Thoracic aorta endothelial cell (primary cell): ENCODE measurements at places on chromosomes 13 and 19. TPM values are rescaled to one million over a fixed set of nuclear protein-coding genes. Genes with fewer than 3 reads are reported as not detected.

The SRRM5 gene
- total RNA-seq = 0.07 and 0.27 TPM in 2 replicates

The MIR17HG gene
- total RNA-seq = 21.8 and 27.1 TPM in 2 replicates

The RFXANK gene
- 51.3 and 57.7 TPM in 2 replicates for total RNA-seq

The NCR1 gene
- total RNA-seq = not detected in 2 replicates

The LHFPL6 gene
- total RNA-seq = 16.7 and 20.6 TPM in 2 replicates

The OR10H4 gene
- total RNA-seq = not detected in 2 replicates

The PTGIR gene
- 0.86 and 3.7 TPM in 2 replicates for total RNA-seq

The TGFB1 gene
- 44.5 and 45.9 TPM in 2 replicates for total RNA-seq

The SEMA6B gene
- total RNA-seq = 116 and 141 TPM in 2 replicates

The PSMC4 gene
- 97.2 and 117 TPM in 2 replicates for total RNA-seq

The PLPPR2 gene
- 10.0 and 11.3 TPM in 2 replicates for total RNA-seq

The ZNF578 gene
- total RNA-seq = 0.72 and 3.5 TPM in 2 replicates

The ZNF222 gene
- total RNA-seq = 2.7 and 4.1 TPM in 2 replicates
